ENCODE measurements at places on chromosomes 4 and X. TPM values are rescaled to one million over a fixed set of nuclear protein-coding genes. Genes with fewer than 3 reads are reported as not detected.

DNA sequence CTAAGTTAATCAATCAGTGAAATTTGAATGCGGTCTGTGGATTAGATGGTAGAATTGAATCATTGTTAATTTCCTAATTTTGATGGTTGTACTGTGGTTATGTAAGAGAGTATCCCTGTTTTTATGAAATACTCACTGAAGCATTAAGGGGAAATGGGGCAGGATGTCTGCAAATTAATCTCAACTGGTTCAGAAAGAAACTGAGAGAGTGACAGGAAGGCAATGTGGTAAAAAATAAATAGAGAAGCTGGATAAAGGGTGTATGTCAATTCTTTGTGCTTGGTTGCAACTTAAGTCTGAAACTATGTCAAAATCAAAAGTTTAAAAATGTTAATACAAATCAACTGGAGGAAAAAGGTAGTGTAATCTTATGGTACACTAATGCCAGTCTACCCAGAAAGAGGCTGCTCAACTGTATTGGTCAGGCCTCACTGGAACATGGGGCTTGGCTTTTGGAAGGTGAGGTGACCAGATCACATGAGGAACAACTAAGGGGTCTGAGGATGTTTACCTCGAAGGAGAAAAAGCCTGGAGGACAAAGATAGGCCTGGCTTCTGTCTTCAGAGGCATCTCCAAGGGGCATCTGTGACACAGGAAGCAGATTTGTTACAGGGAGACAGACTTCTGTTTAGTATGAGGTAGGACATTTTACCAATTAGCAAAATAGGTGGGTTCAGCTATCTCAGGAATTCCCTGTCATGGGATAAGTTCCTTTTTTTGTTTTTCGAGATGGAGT lies 83.1 kb downstream of the DLG3 start:
- H3K36me3 ChIP-seq, result no peaks in the 10 kb centered on the region
- no peaks in the 10 kb centered on the region for H3K27me3 ChIP-seq
- H3K27ac ChIP-seq, result no peak overlapping the region
- no peak overlapping the region for H3K4me3 ChIP-seq

Gene LRP2BP
- total RNA-seq, result 2.7 TPM

DNA sequence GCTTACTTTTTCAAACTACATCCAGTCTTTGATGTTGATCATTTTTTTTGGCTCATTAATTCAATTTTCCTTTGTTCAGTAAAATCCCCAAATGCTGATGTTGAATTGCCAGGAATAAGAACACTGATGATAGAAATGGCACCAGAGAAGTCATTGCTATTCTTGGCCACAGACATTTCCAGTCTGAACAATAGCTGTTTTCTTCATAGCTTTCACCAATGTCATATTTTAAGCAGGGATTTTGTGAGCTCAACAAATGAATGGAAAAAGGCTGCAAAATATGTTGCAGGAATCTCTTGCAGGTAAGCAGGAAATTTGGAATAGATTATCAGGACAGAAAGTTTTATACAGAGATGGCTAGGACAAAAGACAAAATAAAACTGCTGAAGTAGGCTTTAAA lies 40.5 kb upstream of the GLRB start:
- no peaks in the 10 kb centered on the region for H3K27me3 ChIP-seq
- H3K27ac ChIP-seq, result no peak overlapping the region
- no peak for DNase-seq
- H3K36me3 ChIP-seq, result no peaks in the 10 kb centered on the region
- H3K4me3 ChIP-seq, result no peak overlapping the region

Gene WAS
- 63.7 TPM for total RNA-seq

- H3K27ac ChIP-seq, result no peak overlapping the region
- H3K4me1 ChIP-seq, result no peaks in the 10 kb centered on the region
- DNase-seq, result no peak
- H3K4me3 ChIP-seq, result no peak overlapping the region
- H3K27me3 ChIP-seq, result no peaks in the 10 kb centered on the region
- H3K36me3 ChIP-seq, result no peaks in the 10 kb centered on the region
Measured at GRCh38 chr4:6142511-6142910, 57.8 kb downstream of the JAKMIP1 start.

GRCh38 chr4:140059159-140059558 lies 94.8 kb downstream of the MAML3 start:
- no peaks in the 10 kb centered on the region for H3K4me1 ChIP-seq
- no peak overlapping the region for H3K4me3 ChIP-seq
- no peaks in the 10 kb centered on the region for H3K27me3 ChIP-seq
- DNase-seq, result no peak

DNA sequence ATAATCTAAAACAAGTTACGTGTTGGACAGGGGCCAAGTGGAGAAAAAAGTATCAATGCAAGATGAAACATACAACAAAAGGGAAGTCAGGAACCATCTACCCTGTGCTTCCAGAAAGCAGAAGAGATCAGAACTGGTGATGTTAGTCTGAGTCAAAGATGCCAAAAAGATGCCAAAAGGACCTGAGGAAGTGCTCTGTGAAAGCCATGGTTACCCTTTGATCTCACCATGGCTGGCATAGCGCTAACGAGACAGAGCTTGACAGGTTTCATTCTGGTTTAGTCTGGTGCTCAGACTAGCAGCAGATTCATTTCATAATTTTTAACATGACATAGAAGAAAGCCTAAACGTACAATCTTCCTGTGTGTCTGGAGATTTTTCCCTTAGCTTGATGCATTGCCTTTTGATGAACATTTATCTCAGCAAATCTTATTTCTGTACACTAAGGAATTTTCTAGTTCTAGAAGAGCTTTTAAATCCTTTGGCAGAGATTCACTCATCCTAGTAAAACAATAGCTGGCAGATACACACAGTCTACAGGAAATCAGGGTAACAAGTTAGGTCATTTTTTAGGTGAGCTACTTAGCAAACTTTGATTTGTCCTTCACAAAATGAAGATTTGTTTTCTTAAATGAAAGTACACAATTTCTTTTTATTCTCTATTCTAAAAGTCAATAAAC lies 87.7 kb downstream of the COL25A1 start:
- no peaks in the 10 kb centered on the region for H3K4me1 ChIP-seq
- no peak overlapping the region for H3K4me3 ChIP-seq
- no peaks in the 10 kb centered on the region for H3K27me3 ChIP-seq
- no peak overlapping the region for H3K27ac ChIP-seq
- no peaks in the 10 kb centered on the region for H3K36me3 ChIP-seq

GRCh38 chrX:130395341-130395740 lies 6.4 kb upstream of the RBMX2 start:
- DNase-seq, result no peak
- H3K4me1 ChIP-seq, result no peaks in the 10 kb centered on the region
- peaks cover 4% of the 10 kb centered on the region for H3K27me3 ChIP-seq
- no peak overlapping the region for H3K27ac ChIP-seq
- no peak overlapping the region for H3K4me3 ChIP-seq

DNA sequence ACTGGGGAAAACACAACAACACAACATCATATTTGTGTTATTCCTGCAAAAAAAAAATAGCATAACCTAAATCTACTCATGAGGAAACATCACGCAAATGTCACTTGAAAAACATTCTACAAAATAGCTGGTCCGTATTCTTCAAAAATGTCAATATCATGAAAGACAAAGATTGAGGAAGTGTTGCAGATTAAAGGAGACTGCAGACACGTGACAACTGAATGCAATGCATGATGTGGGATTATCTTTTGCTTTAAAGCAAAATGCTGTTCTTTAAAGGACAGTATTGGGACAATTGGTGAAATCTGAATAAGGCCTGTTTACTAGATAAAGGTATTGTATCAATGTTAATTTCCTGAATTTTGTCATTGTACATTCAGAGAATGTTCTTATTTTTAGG lies 157.7 kb downstream of the SMIM20 start:
- H3K27ac ChIP-seq, result no peak overlapping the region
- no peaks in the 10 kb centered on the region for H3K36me3 ChIP-seq
- DNase-seq, result no peak
- H3K27me3 ChIP-seq, result no peaks in the 10 kb centered on the region
- peaks cover 22% of the 10 kb centered on the region for H3K4me1 ChIP-seq
- no peak overlapping the region for H3K4me3 ChIP-seq

Gene HOPX
- 5.9 TPM for total RNA-seq

Gene SYP
- 0.69 TPM for total RNA-seq

Gene VCX
- not detected for total RNA-seq

Gene RHOXF2B
- total RNA-seq, result not detected

GRCh38 chr4:122712782-122713181 lies 19.7 kb upstream of the BBS12 start:
- no peak overlapping the region for H3K27ac ChIP-seq
- no peaks in the 10 kb centered on the region for H3K27me3 ChIP-seq
- DNase-seq, result no peak
- H3K36me3 ChIP-seq, result no peaks in the 10 kb centered on the region
- H3K4me1 ChIP-seq, result no peaks in the 10 kb centered on the region

GRCh38 chrX:147917700-147918695 lies 6.3 kb downstream of the FMR1 start:
- H3K27me3 ChIP-seq, result no peaks in the 10 kb centered on the region
- no peak overlapping the region for H3K4me3 ChIP-seq
- no peaks in the 10 kb centered on the region for H3K36me3 ChIP-seq
- DNase-seq, result no peak
- peak overlapping the region; percentile 73 for H3K27ac ChIP-seq

- peaks cover 2% of the 10 kb centered on the region for H3K27me3 ChIP-seq
- DNase-seq, result no peak
- no peak overlapping the region for H3K4me3 ChIP-seq
Measured at GRCh38 chrX:70806081-70806480, 102.4 kb downstream of the TEX11 start.

Gene ANK2
- total RNA-seq, result not detected

Gene CYBB
- total RNA-seq, result 1.6 TPM

DNA sequence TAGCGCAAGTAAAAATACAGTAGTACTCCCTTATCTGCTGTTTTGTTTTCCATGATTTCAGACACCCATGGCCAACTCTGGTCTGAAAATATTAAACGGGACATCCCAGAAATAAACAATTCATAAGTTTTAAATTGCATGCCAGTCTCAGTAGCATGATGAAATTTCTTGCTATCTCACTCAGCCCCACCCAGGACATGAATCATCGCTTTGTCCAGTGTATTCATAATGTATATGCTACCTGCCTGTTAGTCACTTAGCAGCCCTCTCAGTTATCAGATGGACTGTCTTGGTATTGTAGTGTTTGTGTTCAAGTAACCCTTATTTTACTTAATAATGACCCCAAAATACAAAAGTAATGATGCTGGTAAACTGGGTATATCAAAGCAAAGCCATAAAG lies 158.2 kb upstream of the DDIT4L start:
- no peaks in the 10 kb centered on the region for H3K27me3 ChIP-seq
- H3K4me3 ChIP-seq, result no peak overlapping the region
- no peaks in the 10 kb centered on the region for H3K4me1 ChIP-seq
- no peak for DNase-seq
- H3K36me3 ChIP-seq, result no peaks in the 10 kb centered on the region

Gene MAOA
- total RNA-seq, result not detected

Gene ETDB
- not detected for total RNA-seq

DNA sequence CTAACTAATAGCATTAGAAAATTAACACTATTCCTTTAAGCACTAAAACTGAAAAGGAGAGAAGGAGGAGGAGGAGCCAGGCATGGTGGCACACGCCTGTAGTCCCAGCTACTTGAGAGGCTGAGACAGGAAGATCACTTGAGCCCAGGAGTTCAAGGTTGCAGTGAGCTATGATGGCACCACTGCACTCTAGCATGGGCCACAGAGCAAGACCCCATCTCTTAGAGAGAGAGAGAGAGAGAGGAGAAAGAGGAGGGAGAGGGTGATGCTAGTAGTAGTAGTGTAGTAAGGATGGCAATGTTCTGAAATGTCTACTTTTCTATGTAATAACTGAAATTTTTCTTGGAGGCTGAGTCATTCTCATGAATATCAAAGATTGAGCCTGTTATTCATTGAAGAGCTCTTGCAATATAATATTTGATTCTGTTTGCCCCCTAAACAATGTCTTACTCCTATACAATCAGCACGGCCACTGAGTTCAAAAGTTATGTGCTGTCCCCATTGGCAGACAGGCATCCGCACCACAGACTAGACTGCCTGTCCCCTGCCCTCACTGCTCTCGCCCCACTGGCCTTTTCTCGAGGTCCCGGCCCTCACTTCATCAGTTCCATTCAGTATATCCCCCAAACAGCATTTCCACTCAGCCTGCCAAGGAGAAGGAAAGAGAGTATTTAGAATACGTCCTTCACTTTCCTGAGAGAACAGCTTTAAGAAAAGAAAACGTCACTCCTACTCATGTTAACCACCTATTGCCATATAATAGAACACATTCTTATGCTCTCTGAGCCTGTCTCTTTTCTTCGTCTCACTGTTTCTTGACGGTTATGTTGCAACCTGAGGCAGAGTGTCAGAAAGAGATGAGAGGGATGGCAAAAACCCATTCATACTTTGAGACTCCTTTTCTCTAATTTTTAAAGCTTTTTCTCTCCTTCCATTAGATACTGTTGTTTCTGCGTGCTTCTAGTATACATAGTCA lies 238.1 kb downstream of the PALLD start:
- no peaks in the 10 kb centered on the region for H3K36me3 ChIP-seq
- DNase-seq, result no peak
- no peaks in the 10 kb centered on the region for H3K4me1 ChIP-seq

DNA sequence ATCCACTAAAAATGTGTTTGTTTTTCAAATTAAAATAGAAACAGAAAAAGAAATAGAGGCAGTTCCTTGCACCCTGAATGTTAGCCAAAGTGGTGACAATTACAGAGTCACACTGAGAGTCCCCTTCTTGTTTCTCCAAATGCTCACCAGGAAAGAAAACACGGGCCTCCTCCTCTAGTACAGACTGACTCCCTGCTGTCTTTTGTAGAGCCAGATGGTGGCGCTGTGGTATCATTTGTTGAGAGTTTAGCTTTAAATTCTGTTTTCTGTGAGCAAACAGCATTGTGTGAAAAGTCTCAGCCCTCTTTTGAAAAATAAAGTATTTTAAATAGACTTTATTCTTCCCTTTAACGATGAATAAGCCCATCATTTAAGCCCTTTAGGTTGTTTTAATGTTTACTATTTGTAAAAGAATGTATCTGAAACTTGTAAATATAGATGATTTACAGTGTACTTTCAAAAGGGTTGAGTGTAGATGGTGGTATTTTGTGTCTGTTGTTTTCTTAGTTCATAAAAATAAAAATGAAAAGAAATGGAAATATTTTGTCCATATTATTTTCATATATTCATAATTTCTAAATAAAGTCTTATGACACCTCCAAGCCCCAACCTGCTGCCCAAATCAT lies 36.9 kb upstream of the ATOH1 start:
- peak; percentile 25 for DNase-seq
- H3K4me3 ChIP-seq, result no peak overlapping the region
- no peaks in the 10 kb centered on the region for H3K36me3 ChIP-seq
- H3K4me1 ChIP-seq, result no peaks in the 10 kb centered on the region
- H3K27me3 ChIP-seq, result no peaks in the 10 kb centered on the region
- H3K27ac ChIP-seq, result no peak overlapping the region
